Right cardiac atrium (tissue), 5 donors: ENCODE measurements at places on chromosomes 6 and 20. TPM values are rescaled to one million over a fixed set of nuclear protein-coding genes. Genes with fewer than 3 reads are reported as not detected.

Gene TP53TG5
- total RNA-seq, result 0.82 TPM

Gene GMEB2
- total RNA-seq, result 7.1 TPM

Gene ADTRP
- not detected for total RNA-seq

Gene LTA
- total RNA-seq, result not detected

Gene PROKR2
- total RNA-seq, result not detected

DNA sequence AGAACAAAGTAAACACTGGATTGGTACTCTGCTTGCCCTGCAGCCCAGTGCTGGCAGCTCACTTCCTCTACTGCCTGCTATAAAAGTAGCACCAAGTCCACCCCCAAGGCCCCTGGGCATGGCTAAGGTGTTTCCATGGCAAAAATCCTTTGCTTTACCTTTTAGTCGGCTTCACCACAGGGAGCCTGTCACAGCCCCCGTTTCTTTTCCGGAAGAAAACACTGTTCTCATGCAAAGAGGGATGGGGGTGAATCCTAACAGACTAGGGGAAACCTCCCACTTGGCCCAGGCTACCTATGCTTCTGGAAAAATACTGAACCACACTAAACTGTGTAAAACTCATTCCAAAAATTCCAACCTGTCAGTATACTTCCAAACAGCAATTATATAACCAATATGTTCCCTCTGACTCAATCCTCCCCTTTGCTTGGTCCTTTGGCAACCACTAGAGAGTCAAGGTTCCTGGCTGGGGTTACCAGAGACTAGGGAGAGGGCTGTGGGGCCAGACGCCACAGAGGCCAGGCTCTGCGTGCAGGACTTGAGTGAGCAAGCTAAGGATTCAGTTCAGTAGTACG is 16.1 kb downstream of the PPIL1 start:
- peak; percentile 69 for DNase-seq

GRCh38 chr6:134846031-134846430 is 103.9 kb downstream of the ALDH8A1 start:
- DNase-seq, result no peak

DNA sequence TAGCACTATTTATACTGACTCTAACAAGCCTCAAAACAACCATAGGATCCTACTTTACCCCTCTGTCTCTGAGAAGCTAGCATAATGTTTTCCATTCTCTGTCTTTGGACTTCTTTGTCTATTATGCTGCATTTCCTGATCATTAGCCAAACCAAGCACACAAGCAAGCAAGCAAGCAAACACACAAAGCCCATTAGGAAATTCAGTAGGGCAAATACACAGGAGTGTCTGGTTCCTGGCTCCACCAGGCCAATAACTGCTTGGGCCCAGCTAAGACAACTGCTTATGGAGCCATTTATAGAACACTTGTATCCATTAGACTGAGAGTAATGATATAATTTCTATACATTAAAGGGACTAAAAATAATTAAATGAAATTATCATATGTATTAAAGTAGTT is 952.9 kb upstream of the EPHA7 start:
- no peak for DNase-seq

DNA sequence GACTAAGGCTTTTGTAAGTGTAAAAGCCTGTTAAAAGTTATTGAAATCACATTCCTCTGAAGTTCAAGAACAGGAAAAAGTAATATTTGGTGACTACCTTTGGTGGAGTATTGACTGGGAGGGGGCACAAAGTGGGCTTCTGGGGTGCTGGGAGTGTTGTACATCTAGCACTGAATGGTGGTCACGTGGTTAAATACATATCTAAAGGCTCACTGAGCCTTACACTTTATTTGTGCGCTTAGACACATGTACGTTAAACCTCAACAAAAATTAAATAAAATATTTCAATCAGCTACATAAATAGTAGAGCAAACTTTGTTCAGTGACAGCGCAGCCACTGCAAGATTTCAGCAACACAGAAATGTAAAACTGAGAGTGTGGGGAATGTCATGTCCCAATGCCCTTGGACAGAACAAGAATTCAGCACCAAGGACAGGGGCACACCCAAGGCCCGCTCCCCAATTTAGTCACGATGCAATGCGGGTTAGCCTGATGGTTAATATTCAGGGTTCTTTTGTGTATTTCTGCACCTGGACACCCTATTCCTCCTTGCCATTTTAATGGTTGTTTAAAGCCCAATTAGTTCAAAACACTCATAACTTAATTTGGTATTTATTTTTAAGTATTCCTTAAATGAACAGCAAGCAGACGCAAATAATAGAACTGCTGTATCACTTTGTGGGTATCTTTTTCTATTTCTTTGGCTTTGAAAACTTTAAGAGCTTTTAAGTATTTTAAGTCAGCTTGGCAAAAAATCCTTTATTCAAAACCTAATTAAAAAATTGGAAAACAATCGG is 37.4 kb downstream of the ANGPT4 start:
- DNase-seq, result no peak

DNA sequence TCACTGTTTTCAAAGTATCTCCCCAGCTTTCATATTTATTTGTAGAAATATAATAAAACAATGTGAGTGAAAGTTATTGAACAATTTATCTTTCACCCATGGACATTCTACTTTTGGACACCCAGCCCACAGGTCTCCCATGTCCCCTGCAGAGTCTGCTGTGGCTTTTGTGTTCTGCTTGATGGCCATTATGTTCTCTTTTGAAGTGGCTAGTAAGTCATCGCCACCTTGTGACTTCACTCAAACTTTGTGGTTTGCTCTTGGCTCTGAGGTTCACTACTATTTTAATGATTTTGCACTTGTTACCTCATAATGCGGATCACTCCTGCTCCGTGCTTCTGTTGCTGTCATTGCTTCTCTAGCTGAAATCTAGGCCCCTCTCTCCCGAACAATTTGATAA is 10.2 kb upstream of the DEFB113 start:
- DNase-seq, result no peak

GRCh38 chr6:160253292-160253691 is 5.3 kb downstream of the SLC22A2 start:
- DNase-seq, result no peak

DNA sequence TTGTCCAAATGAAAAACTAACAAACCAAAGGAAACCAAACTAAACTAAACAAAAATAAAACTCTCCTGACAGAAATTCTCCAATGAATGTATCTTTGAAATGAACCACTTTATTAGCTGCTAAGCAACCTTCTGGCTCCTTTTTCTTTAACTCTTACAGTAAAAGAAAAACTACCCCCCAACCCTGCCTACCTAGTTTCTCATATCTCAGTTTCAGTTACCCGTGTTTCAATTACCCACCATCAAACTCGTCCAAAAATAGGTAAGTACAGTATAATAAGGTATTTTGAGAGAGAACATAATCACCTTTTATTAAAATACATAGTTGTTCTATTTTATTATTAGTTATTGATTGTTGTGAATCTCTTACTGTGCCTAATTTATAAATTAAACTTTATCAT is 177.4 kb upstream of the THEMIS start:
- DNase-seq, result no peak

DNA sequence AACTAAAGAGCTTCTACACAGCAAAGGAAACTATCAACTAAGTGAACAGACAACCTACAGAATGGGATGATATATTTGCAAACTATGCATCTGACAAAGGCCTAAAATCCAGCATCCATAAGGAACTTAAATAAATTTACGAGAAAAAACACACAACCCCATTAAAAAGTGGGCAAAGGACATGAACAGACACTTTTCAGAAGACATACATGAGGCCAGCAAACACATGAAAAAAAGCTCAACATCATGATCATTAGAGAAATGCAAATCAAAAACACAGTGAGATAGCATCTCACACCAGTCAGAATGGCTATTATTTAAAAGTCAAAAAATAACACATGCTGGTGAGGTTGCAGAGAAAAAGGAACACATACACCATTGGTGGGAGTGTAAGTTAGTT is 24.5 kb downstream of the AGPAT4 start:
- DNase-seq, result no peak

DNA sequence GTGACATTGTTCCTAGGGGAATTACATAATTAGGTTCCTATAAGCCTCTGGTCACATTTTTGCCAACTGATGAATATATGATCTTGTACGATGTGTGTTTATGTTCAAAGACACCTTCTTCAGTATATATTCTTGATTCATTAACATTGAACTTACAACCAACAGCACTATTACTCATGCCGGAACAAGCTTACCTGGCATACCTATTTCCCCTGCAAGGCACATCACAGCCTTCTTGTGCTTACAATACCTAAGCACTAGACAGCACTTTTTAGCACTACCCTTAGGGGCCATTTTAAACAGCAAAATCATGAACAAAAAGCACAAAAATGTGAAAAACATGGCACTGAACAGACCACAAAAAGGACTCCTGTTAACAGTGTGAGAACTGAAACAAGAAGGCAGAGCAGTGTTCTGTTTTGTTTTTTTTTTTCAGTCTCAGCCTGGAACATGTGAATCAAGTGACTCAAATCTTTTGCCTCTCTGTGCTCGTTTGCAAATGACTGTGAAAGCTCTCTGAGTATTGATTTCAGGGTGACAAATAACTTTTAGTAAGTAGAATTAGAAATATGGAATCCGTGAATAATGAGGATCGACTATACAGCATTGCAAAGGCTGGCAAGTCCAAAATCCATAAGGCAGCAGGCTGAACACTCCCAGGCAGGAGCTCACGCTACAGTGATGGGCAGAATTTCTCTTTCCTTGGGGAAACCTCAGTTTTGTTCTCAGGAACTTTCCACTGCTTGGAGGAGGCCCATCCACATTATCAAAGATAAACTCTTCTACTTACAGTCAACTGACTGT is 102.3 kb upstream of the TSHZ2 start:
- no peak for DNase-seq

DNA sequence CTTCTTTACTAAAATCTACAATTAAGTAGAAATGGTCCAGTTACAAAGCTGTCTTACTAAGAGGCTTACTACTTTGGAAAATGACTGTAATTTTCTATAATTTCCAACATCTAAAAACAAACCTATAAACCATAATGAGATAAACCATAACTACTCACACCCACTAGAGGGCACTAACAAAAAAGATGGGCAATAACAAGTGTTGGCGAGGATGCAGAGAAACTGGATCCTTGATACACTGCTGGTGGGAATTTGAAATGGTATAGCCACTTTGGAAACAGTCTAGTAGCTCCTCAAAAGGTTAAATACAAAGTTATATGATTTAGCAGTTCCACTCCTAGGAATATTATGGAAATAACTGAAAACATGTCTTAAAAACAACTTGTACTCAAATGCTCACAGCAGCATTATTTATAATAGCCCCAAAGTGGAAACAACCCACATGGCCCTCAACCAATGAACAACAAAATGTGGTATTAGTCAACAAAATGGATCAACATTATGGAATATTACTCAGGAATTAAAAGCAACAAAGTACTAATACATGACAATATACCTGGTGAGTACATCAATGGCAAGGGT is 50.6 kb downstream of the GJA10 start:
- DNase-seq, result no peak

GRCh38 chr20:23165964-23166363 is 79.8 kb upstream of the CD93 start:
- no peak for DNase-seq

- no peak for DNase-seq
These were observed 6.0 kb upstream of the TRIM26 start for GRCh38 chr6:30219244-30219643.

- peak; percentile 85 for DNase-seq
These were observed 807 bp downstream of the TBC1D20 start for GRCh38 chr20:461254-462198.

- no peak for DNase-seq
These were observed 284.2 kb upstream of the CHD6 start for GRCh38 chr20:41902346-41902745.

DNA sequence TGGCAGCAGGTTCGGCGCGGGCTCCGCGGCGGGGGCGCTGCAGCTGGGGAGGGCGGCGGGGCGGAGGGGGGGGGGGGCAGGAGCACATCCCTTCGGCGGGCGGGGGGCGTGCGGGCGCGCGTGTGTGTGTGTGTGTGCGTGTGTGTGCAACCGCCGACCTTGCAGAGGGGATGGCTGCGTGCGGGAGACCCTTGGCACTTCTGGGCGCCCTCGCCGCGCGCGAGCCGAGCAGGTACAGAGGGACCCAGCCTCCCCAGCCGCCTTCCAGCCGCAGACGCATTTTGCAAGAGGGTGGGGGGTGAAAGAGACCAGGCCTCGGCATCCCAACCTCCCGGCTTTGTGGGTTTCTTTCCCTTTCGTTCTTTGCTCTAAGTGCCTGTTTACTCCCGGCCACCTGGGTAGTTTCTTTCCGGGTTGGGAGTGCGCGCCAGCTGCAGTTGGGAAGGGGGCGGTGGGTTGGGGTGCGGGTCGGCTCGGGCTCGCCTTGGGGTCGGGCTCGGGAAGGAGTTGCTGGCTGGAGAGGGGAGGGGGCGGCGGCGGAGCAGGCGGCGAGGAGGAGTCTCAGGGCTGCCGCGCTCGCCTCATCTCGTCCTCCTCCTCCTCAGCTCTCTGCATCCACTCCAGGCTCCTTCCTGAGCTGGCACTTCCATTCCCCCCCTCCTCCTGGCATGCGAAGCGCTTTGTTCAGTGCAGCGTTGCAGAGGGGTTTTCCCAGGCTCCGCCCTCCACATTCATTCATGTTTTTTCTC is 620 bp downstream of the HIVEP1 start:
- peak; percentile 70 for DNase-seq

- no peak for DNase-seq
These were observed 164.0 kb downstream of the PDE7B start for GRCh38 chr6:136015531-136015930.

- no peak for DNase-seq
These were observed 24.8 kb downstream of the CDH22 start for GRCh38 chr20:46283426-46284039.

DNA sequence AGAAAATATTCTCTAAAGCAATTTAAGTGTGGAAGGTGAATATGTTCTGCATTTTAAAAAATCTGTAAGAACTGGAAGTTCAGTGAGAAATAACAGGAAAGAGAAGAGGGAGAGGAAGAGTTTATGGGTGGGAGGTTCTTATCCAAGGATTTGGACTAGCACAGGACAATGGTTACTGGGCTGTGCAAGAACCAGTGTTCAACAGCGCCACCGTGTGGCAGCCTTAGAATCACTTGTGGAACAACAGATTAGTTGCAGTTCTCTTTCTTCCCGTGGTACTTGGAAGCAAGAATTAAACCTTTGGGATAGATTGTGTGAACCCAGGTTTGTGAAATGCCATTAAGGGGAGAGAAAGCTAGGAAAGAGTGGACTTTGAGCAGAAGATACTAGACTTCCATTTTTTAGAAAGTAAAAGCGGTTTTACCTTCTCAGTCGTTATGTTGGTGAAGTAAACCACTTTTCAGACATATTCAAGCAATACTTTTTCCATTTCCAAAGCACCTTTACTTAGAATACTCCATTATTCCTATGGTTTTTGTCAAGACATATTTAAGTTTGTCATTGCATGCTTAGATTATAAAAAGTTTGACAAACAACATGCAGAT is 436.7 kb downstream of the RNF144B start:
- DNase-seq, result peak; percentile 26

GRCh38 chr6:28137505-28137981 is 4.1 kb upstream of the ZKSCAN8 start:
- no peak for DNase-seq
